ENCODE measurements at places on chromosomes 6 and 20. TPM values are rescaled to one million over a fixed set of nuclear protein-coding genes. Genes with fewer than 3 reads are reported as not detected.

DNA sequence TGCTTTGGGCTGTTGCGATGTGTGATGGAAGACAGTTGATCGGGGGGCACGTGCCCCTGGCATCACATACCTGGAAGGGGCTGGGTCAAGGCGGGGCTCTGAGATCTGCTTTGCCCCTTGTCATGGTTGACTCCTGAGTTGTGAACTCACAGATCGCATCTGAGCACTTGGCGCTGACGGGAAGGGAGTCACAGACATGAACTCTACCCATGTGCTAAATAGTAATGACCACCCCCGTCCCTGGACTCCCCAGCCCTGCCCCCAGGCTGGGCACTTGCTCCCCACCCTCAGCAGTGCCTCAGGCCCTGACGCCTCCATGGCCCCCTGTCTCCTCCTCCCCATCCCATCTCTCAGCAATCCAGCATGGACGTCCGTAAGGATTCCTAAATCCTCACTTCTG, 107.0 kb downstream of the SYNDIG1 start:
- no peak overlapping the region for H3K4me3 ChIP-seq
- H3K27ac ChIP-seq: no peak overlapping the region
- H3K36me3 ChIP-seq: no peaks in the 10 kb centered on the region
- no peaks in the 10 kb centered on the region for H3K27me3 ChIP-seq
- no peak for DNase-seq

DNA sequence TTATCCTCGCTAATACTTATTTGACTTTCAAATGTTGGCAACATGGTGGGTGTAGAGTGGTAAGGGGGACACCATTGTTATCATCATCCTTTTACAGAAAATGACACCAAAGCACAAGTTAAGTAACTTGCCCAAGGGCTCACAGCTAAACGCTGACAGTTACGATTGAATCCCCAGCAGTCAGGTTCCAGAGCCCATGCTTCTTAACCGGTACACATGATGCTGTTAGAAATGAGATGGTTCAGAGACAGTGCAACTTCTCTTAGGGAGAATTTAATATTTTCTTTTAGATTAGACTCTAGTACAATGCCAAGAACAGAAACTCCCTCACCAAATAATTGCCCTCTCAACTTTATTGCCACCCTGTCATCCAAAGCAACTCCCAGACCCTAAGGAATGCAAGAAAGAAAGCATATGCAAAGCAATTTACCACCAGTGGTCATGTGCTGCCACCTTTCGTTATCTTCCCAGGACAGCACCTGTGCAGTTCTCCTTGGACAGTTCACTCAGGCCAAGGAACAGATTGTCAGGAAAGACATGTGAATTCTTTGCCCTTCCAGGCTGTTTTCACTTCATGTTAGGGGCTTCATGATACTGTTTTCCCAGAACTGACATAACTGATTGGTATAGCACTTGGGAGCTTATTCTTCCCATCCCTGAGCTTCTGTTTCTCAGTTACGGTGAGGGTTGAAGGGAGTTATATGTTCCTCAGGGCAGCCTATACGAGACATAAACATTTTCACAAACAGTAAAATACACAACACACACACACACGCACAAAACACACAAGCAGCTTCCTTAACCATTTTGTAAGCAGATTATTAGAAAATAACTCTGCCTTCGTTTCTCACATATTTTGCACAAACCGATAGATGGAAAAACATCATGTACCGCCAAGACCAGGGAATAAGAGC, 5.1 kb downstream of the HLA-DMA start:
- no peak overlapping the region for H3K4me3 ChIP-seq
- H3K27me3 ChIP-seq: peaks cover 19% of the 10 kb centered on the region
- peaks cover 5% of the 10 kb centered on the region for H3K4me1 ChIP-seq
- no peak overlapping the region for H3K27ac ChIP-seq
- H3K36me3 ChIP-seq: no peaks in the 10 kb centered on the region

- H3K27ac ChIP-seq: no peak overlapping the region
- H3K36me3 ChIP-seq: no peaks in the 10 kb centered on the region
- no peak overlapping the region for H3K4me3 ChIP-seq
- DNase-seq: no peak
Measured at GRCh38 chr6:122069932-122070331, 329.5 kb upstream of the HSF2 start.

GRCh38 chr6:154908723-154909122, 86.4 kb upstream of the TIAM2 start:
- no peak overlapping the region for H3K4me3 ChIP-seq
- H3K4me1 ChIP-seq: peaks cover 7% of the 10 kb centered on the region
- no peak overlapping the region for H3K27ac ChIP-seq
- DNase-seq: no peak
- no peaks in the 10 kb centered on the region for H3K27me3 ChIP-seq
- no peaks in the 10 kb centered on the region for H3K36me3 ChIP-seq

DNA sequence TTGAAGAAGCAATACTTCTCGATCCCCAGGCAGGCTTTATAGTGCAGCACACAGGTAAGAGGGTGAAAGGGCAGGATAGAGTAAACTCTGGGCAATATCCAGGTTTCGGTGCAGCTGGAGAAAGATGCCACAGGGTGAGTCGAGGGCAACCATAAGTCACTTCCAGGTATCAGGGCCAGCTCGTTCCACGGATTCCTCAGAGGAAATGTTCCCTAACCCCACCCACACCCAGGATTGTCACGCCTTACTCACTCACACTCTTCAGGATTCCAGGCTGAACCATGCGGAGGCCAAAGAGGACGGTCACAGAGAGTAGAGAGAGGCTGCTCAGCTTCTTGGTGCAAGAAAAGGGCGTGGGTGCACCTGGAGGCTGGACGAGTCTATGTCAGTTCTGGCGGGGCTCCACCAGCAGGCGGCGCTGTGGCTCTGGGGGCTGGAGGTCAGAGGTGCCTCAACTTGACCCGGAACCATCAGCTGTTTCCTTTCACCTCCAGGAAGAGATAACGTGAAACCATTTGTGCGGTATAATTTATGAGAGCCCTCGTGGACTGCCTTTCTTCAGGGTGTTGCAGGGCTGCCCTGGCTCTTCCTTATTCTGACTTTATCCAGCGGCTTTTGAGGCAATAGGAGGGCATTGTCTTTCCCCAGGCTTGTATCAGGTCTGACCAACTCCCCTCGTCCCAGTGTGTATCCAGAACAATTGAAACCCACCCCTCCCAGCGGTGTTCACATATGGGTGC, 14.5 kb upstream of the WFDC12 start:
- no peak for DNase-seq
- no peak overlapping the region for H3K27ac ChIP-seq
- no peaks in the 10 kb centered on the region for H3K4me1 ChIP-seq
- H3K27me3 ChIP-seq: peaks cover 21% of the 10 kb centered on the region
- no peak overlapping the region for H3K4me3 ChIP-seq
- H3K36me3 ChIP-seq: no peaks in the 10 kb centered on the region

DNA sequence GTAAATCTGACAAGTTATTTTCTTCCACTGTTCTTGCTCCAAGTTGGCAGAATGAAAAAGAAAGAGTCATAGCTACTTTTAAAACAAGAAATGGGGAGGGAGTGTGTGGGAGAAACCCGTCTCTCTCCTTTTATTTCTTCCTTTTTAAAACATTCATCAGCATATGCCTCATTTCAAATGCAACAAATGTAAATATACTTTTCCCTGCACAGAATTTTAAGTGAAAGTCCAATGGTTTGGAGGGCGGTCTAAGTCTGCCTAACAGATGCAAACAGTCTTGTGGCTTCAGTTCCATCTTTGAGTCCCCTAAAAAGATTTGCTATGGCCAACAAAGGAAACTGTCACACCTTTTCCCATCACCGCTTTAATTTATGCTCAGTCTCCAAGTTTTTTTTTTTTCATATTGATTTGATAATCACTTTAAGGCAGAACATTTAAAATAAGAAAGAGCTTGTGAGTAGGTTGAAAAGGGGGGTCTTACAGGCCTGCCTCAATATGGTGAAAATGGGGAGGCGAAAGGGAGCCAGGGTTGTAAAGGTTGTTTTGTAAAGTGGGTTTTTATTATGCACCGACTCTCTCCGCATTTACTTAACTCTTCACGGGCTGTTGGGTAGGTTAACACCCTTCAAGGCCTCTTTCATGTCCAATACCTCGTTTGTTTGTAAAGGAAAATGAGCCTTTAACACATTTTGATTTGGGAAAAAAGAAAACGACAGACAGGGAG, 4.6 kb downstream of the TFAP2D start:
- no peak overlapping the region for H3K4me3 ChIP-seq

DNA sequence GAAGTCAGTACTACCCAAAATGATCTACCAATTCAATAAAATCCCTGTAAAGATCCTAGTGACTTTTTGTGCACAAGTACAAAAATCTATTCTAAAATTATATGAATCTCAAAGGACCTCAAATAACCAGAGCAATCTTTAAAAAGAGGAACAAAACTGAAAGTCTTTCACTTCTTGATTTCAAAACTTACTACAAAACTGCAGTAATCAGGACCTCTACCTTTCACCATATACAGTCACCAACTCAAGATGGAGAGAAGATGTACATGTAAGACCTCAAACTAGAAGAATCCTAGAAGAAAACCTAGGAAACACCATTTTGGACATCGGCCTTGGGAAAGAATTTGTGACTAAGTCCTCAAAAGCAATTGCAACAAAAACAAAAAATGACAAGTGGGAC, 109.5 kb upstream of the CD93 start:
- no peaks in the 10 kb centered on the region for H3K4me1 ChIP-seq
- H3K36me3 ChIP-seq: no peaks in the 10 kb centered on the region
- peaks cover 25% of the 10 kb centered on the region for H3K27me3 ChIP-seq
- DNase-seq: no peak

- peaks cover 40% of the 10 kb centered on the region for H3K4me1 ChIP-seq
- H3K4me3 ChIP-seq: no peak overlapping the region
- DNase-seq: no peak
Measured at GRCh38 chr6:71393981-71394432, 105.4 kb downstream of the OGFRL1 start.

DNA sequence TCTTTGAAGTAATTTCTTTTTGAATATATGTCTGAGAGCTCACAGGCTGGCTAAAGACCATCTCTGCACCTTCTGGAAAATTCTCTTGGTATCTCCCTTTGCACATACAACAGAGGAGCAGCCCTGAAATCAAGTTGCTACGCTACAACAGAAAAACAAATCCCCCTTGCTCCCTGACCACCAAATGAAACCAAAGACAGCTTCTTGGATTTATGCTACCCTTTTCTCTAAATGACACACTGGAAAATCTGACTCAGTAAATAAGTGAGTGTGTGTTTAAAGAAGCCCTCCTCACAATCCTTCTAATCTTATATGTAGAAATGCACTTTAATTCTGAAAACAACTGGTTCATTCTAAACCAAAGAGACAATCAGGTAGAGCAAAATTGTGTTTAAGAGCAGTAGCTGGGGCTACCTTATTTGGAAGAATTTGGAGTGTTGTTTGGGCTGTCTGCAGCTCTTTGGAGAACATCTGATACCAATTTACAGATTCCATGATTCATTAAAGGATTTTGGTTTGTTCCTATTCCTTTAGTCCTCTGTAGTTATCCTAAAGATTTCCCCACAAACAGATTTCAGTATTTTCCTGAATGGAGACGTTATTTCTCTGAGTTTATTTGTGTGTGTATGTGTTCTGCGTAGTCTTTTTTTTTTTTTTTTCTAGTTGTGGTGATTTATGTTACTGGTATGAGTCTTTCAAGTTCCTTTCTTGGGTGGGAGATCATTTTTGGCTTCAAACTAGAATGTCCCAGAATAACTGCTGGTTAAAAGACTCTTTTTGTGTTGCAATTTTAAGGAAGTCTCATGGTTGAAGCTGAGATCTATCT, 36.4 kb upstream of the UTRN start:
- H3K27ac ChIP-seq: peak overlapping the region; percentile 83
- H3K4me1 ChIP-seq: peaks cover 34% of the 10 kb centered on the region
- DNase-seq: no peak
- H3K27me3 ChIP-seq: no peaks in the 10 kb centered on the region
- H3K36me3 ChIP-seq: no peaks in the 10 kb centered on the region

DNA sequence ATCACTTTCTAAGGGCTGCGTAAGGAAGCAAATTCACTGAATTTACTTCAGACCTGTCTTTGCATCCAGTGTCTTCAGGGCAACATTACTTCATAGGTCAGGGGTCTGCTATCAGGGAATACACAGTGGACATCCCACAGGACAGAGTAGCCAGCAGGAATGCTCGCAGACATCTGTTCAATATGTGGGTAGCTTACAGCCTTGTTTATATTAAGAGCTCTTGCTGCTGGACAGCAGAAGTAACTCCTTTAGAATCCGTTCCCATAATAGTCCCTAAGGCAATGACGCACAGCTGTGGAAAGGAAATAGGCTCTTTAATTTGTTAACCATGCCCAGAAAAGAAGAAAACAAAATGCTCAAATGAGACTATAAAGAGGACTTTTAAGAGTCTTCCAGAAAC, 198.7 kb downstream of the MOXD1 start:
- no peaks in the 10 kb centered on the region for H3K27me3 ChIP-seq
- peak overlapping the region; percentile 84 for H3K27ac ChIP-seq
- no peak overlapping the region for H3K4me3 ChIP-seq

DNA sequence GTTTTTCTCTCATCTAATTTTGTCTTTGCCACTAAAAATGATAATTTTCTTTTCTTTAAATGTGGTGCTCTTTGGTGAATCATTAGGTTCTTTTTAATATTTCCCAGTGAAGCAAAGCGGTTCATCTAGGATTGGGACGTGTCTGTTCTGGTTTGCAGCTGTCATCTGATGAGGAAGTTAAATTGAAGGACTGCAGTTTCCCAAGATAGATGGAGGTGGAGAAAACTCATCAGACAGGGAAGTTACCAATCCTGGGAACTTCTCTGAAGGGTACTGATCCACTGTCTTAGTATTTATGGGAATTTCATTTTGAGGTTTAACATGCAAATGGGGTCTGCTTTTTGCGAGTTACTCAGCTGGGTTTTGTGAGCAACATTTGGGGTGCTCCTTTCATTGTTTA, 2.4 kb upstream of the AARS2 start:
- no peak overlapping the region for H3K27ac ChIP-seq
- H3K36me3 ChIP-seq: no peaks in the 10 kb centered on the region
- peaks cover 36% of the 10 kb centered on the region for H3K27me3 ChIP-seq
- peaks cover 16% of the 10 kb centered on the region for H3K4me1 ChIP-seq

- no peak overlapping the region for H3K4me3 ChIP-seq
- H3K27ac ChIP-seq: no peak overlapping the region
- peaks cover 1% of the 10 kb centered on the region for H3K36me3 ChIP-seq
Measured at GRCh38 chr6:150327117-150327774, 41.6 kb upstream of the IYD start.

- H3K4me3 ChIP-seq: peak overlapping the region; percentile 70
- no peak overlapping the region for H3K27ac ChIP-seq
- H3K27me3 ChIP-seq: no peaks in the 10 kb centered on the region
- DNase-seq: no peak
- peaks cover 38% of the 10 kb centered on the region for H3K4me1 ChIP-seq
- peaks cover 16% of the 10 kb centered on the region for H3K36me3 ChIP-seq
Measured at GRCh38 chr20:45813489-45813888, 1.0 kb downstream of the UBE2C start.

The TSHZ2 gene
- not detected for total RNA-seq

The BHLHE23 gene
- not detected for total RNA-seq

The PPP1R3G gene
- 2.6 TPM for total RNA-seq

The CD40 gene
- not detected for total RNA-seq

The PDE7B gene
- total RNA-seq: not detected

The HAO1 gene
- not detected for total RNA-seq

The NR2E1 gene
- total RNA-seq: not detected

The RCAN2 gene
- total RNA-seq: 3.7 TPM

The PHF10 gene
- 67.5 TPM for total RNA-seq
